Stimulated activated CD4-positive, alpha-beta T cell treated with anti-CD3 and anti-CD28 coated beads, TNF-alpha, amount 100 ng/mL, for 4 hours (primary cell): ENCODE measurements at places on chromosomes 2 and 18.

GRCh38 chr2:172967036-172967982 is 108.3 kb upstream of the MAP3K20 start:
- no peak for DNase-seq

DNA sequence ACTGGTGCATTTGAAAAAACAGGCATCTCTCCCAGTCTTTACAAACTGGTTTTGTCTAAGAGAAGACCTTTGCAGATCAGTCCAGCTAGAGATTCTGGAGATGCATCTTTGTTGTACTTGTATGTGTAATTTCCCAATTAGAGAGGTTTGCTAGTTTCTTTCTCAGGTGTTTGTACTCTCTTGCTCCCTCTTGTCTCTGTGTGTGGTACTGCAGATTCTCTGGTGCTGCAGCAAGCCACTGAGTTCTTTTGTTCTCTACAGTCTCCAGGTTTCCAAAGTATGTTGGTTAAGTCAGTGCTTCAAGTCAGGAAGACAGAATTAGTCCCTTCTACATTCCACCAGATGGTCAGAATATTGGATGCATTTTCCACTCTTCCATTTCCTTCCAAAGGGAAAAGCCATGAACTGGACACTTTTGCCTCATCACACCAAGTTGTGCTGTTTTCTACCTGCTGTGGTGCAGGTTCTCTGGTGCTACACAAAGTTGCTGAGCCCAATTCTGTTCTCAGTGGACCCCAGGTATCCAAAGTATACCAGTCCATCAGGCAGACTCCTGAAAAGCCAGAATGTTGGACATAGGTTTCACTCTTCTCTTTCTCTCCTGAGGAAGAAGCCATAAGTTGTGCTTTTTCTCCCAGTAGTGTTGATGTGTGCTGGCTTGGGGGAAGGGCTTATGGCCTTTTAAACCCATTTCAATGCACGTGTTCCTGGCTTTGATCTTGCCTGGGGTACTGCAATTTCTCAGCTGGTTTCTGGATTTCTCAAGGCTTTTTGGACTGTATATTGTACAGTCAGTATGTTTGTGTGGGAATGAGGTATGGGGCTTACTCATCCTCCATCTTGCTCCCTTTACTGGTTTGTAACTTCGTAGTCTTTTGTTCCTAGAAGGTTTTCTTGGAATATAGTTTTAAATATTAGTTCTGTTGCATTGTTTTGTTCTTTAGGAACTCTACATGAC is 29.8 kb downstream of the EPC2 start:
- DNase-seq, result no peak

- DNase-seq, result peak; percentile 33
These were observed 53.6 kb downstream of the PKDCC start for GRCh38 chr2:42101206-42102023.

- no peak for DNase-seq
These were observed 135.8 kb downstream of the CABLES1 start for GRCh38 chr18:23270986-23271680.

DNA sequence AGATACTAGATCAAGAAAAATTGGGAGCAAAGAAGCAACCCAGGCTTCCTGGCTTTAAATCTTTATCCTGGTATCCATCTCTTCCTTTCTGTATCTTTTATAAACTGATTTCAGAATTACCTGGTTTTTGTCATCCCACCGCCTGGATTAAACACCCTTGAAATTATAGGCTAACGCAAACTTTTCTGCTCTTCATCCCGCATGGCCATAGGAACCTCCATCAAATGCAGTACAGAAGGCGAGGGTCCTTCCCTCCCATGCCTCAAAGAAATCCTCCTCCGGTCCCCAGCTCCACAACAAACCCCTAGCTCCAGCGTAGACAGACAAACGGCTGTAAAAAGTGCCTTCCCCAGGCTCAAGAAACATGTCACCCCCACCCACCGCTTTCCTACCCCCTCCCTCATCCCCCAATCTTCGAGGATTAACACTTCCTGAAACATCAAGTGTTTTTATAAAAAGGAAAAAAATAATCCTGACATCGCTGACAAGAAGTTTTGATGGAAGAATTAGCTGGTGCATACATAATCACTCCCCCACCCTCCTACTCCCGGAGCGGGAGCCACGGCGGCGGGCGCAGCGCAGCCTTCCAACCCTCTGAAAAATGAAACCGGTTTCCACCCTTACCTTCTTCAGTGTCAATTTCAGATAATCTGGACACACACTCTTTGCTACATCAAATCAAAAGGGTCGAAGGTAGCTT is 7.6 kb downstream of the DLX1 start:
- no peak for DNase-seq

DNA sequence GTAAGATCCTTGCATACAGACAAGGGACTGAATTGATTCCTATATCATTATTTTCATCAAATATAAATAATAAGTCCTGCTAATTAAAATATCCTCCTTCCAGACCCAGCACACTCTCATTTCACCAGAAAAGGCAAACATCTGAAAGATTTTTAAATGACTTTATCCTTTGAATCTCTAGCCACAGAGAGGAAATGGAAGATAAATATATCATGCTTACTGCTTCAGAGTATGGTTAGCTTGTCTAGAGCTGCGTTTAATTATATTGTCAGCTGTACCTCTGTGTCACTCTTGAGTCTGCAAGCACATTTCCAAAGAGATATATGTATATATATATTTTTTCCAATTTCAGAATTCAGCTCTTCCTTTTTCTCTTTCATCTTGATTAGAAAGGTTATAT is 232.7 kb downstream of the TRIB2 start:
- no peak for DNase-seq

GRCh38 chr2:147740211-147740927 is 104.5 kb upstream of the ACVR2A start:
- DNase-seq, result no peak

- no peak for DNase-seq
These were observed 307.2 kb downstream of the MYCN start for GRCh38 chr2:16247326-16248122.

- DNase-seq, result no peak
These were observed 248.9 kb downstream of the MYCN start for GRCh38 chr2:16189029-16189835.

DNA sequence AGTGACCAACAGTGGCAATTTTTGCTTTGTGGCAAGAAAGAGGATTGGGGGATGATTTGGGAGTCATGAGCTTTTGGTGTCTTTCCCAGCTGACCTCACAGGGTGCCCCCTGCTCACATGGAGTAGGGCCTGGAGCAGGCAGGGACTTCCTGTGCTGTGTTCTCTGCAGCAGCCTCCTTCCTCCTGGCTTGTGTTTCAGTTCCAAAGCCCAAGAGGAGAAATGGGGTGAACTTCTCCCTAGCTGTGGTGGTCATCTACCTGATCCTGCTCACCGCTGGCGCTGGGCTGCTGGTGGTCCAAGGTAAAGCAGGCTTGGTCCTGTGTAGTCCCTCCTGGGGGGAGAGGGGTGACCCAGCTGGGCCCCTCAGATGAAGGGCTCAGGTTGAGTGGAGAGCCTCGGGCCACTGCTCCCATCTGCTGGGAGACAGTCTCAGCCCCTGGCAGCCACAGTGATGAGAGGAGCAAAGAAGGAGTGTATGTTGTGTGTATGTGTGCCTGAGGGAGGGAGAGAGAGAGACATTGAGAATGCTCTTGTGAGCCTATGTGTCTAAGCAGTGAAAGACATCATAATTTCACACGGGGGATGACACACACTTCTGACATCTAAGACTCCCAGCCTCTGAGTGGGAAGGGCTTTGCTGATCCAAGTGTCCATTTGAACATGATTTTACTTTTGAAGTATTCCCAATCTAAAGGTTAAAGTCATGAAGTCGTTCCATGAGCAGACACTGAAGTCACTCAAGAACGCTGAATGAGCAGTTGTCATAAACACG is 27.2 kb downstream of the MARCO start:
- DNase-seq, result no peak

GRCh38 chr2:68714866-68715265 is 19.7 kb upstream of the ARHGAP25 start:
- no peak for DNase-seq

DNA sequence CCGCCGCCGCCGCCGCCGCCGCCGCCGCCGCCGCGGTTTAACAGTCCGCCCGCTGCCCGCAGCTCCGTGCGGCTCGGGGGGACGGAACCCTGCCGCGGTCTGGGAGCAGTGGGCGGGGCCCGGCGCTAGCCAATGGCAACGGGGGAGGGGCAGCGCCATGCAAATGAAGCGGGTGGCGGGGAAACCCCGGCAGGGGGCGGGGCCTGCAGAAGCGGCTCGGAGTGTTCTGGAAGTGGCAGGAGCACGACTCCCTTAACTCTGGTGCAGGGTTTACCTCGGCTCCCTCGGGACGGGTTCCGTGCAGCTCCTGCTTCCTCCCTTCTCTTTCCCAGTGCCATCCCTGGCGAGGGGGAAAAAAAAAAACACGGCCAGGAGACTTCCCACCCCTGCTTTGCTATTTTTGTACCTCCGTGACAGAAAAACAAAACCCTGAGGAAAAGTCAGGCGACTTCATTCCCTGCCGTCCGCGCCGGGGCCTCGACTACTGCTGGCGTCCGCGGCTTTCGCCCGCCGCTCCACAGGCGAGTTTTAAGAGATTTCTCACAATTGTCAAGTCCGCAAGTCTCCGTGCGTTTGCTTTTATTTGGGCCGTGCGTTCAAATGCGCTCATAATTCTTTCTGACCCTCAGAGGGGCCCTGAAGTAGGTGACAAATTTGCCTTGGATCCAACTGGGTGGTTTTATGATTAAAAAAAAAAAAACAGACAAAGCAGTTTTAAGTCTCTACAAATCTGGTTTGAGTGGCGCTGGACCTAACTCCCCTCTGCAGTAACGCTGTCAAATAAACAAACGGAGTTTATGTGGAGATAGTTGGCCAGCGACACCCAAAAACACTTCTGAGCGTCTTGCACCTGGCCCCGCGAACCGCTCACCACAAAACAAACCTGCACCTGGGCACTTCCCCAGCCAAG is at the start of gene KANSL1L:
Gene KANSL1L, minus strand, starts transcription at position 101 of the 910 bp plus-strand sequence. CDS start 16,827 bp downstream, outside the sequence.
- DNase-seq, result peak; percentile 95

DNA sequence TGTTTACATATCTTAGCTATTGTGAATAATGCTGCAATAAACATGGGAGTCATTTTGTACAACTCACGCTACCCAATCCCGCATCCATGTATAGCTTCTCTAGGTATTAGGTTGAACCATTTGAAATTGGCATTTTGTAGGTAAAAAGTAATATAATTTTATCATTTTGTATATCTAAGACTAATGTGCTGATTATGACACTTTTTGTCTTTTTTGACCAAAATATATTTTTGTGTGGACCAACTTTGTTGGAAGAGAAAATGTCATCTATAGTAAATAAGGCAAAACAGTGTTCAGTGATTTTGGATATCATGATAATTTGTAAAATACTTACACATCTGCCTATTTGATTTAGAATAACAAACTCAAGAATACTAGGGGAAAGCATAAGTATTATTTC is 150.7 kb downstream of the MAP2 start:
- DNase-seq, result no peak
